GM12878 (cell line): ENCODE measurements at places on chromosomes 1 and 21.

DNA sequence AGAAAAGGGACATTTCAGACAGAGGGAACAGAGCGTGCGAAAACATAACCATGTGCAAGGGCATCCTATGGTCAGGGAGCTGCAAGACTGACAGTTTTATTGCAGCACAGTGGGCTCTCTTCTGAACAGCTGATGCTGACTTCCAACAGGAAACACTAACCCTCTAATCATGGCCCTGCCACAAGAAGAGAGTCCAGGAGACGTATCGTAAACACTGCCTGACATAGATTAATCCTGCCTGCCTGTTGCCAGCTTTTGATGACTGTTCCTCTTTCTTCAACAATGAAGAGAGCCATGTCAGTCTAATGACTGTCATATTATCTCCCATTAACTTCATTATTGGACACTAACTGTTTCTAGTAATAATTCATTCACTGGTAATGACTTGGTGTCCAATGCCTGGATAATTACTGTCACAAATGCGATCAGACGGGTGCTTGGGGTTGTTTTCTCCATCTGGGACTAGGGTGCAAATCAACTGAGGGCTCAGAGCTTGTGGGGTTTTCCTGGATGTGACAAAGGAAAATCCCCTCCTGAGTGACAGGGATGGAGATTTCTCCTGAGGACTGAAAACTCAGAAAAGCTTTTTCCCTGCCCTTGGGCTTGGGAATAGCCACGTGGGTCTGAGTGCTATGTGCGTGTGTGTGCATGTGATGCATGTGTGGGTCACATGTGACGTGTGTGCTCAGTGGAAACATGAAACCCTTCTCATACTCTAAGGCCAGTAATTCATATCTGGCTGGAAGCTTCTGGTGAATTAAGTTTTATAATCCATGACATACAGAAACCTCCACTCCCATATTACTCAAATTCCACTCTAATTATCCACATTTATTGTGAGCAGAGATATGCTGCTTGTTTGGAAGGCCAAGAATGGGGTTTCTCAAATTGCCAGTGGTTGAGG lies 144.0 kb upstream of the PLXNA2 start:
- DNase-seq, result no peak

DNA sequence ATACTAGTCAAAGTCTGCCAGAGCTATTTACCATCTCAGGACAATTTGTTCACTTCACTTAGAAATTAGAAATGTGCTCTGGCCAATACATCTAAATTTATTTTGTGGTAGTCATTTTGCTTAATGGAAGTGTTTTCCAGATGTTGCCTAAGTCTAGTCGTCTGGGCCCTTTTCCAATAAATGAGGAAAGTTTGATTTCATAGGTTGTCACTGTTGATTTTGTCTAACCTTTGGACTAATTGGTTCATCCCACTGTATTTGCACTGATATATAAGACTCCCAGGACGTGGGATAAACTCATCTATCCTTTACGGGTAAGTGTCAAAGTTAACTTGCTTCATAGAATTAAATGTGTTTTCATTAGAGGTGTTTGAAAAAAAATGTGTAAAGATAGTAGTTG lies 79.1 kb downstream of the TPR start:
- DNase-seq, result no peak

DNA sequence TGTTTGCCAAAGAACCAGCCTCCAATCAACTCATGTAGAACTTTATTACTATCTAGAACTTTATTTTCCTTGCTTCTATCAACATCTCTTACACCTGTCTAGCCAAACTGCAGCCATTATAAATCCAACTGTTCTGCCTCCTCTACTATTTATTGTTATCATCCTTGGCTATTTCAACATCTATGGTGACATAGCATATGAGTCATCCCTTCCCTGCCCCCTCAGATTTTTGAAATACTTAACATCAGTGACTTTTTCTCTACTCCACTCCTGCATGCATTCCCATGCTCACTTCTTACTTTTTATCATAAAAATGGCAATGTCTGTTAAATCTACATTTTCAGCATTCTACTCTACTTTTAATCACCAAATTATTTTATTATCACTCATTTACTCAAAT lies 544.9 kb upstream of the NEGR1 start:
- DNase-seq, result no peak

GRCh38 chr21:41428847-41429246 lies 2.8 kb downstream of the MX1 start:
- no peak for DNase-seq

GRCh38 chr21:42469272-42469671 lies 26.8 kb downstream of the RSPH1 start:
- peak; percentile 77 for DNase-seq
